ENCODE measurements at places on chromosomes 13 and 19.

DNA sequence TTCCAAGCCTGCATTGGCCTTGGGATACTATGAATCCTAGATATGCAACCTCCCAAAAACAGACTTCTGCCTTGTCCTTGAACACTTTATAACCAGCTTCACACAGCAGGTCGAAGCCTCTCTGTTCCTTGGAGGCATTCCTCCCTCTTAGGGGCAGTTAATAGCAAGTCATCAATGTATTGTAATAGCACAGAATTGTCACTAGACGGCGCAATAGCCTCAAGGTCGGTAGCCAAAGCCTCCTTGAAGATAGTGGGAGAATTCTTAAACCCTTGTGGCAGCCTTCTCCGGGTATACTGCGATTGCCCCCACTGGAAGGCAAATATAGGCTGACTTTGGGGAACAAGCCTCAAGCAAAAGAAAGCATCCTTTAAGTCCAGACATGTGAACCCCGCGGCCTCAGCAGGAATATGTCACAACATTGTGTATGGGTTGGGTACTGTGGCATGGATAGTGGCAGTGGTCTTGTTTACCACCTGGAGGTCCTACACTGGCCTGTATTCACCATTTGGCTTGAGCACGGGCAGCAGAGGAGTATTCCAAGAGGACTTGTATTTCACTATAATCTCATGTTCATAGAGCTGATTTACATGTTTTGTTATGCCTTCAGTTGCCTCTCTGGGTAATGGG, 61.1 kb downstream of the ZNF431 start:
- no peak for DNase-seq

GRCh38 chr19:10335352-10335985, 2.1 kb upstream of the RAVER1 start:
- no peak for DNase-seq

DNA sequence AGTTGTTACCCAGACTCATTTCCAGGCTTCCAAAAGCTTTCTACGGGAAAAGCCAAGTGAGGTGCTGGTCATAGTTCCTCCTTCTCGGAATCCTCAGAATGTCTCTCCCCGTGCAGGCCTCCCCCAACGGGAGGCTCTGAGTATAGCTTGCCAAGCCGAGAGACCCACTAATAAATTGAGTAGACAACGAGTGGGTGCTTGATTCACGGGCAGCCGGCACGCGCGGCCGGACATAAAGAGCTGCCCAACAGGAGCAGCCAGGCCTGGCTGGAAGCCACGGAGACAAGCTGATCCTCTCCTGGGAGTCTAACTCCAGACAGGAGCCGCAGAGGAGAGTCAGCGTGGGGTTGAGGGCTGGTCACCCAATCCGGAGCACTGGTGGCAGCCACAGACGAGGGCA, 43.4 kb upstream of the MEDAG start:
- DNase-seq, result no peak

DNA sequence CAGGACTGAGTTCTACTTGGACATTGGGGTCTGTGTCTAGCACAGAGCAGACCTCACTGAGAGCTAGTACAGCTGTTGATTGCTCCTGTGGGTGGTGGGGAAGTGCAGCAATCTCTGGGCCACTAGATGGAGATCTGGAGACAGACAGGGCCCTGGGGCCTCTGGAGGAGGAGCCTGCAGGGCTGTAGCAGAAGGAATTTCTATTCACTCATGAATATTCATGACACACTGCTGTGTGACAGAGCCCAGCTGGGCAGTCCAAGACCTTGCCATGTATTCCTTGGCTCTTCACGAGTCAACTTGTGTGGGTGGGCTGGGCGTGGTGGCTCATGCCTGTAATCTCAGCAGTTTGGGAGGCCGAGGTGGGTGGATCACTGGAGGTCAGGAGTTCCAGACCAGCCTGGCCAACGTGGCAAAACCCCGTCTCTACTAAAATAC, 37.5 kb downstream of the SUGP2 start:
- DNase-seq, result peak; percentile 68

DNA sequence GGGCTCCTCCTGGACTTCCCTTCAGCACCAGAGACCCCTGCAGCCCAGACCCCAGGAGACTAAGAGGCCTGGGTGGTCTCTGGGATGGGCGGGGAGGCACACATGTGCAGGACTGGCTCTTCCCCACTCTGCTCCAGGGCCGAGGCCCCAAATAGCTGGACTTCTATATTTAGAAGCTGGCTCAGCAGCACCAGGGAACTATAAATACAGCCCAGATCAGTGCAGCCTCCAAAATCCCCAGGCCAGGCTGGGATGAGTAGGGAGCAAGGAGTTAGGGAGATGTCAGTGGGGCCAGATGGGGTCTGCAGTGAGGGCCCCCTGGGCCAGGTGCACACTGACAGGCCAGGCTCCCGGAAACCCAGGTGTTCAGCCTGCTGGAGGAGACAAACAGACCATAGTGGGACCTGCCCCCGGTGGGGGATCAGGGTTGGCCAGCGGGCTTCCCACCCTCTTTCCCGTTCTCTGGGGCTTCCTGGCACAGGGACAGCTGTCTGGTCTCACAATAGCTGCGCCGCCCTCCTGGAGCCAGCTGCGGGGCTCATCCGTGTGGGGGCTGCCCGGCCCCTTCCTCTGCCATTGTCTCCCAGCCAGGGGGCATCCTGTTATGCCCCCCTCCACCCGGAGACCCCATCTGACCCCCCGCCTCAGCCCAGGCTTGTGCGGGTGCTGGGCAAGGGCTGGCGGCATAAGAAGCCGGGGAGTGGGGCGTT, 5.5 kb upstream of the ADGRE5 start:
- DNase-seq, result no peak

DNA sequence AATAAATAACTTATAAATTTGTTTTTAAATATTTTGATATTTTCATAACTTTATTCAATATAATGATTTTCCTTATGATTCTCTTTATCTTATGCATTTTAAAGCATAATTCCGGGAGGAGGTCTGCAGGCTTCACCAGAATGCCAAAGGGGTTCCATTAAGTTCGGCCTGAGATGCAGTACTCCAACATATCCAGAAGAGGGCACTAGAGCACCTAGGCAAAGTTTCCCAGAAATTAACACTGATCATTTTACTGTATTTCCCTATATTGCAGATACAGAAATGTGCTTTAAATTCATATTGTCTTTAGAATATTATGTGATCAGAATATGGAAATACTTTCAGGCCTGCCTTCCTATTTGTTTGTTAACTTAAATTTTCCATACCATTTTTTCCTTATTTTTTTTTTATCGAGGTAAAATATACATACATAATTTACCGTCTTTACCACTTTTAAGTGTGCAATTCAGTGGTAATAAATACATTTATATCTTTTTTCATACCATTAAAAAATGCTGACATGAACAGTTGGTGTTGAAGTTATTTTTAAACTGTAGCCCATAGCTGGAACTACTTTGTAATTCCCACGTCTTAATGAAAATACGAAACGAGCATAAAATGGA, 58.9 kb upstream of the TM9SF2 start:
- no peak for DNase-seq
